ENCODE measurements at places on chromosomes 4 and X.

DNA sequence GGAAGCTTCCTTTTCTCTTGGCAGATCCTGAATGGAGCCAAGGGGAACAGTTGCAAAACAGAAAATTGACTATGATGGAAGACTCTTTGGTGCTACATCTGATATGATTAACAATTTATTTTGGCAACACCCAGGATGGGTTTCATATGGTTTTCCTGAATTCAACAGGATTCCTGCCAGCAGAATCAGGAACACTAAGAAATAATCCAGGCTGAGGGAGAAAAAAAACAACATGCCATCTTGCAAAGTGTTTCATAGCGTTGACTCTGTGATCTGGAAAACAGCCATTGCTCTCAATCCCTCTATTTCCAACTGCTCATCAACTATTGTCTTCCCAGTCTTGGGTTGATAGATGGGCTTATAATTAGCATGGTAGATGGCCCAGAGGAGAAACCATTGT, 303.8 kb upstream of the KLF3 start:
- no peak for DNase-seq

GRCh38 chr4:124037236-124037635, 640.6 kb downstream of the SPRY1 start:
- DNase-seq: no peak

GRCh38 chrX:43822014-43822413, 60.2 kb downstream of the MAOB start:
- no peak for DNase-seq

- DNase-seq: no peak
These were observed 13.9 kb downstream of the ACOT9 start for GRCh38 chrX:23729214-23729613.

DNA sequence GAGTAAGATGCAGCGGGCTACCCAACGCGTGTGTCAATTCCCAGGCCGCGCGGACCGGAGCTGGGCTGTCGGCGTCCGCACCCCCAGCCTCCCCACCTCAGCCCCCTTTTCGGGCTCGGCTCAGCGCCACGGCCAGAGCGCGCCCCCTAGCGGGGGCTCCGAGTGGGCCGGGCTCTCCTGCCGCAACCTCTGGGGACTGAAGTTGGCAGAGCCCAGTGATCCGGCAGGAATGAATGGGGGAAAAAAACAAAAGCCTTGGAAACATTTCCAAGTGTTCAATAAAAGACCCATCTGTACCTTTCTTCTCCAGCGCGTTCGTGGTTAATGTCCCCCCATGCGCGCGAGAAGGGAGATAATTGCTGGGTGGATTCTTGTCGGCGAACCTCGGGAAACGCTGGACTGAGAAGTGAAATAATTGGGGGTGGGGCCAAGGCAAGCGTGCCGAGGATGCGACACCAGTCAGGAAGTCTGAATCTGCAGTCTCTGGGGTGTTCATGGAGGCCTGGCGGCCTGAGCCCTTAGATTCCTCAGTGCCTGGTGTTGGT, 5.2 kb upstream of the ARX start:
- DNase-seq: peak; percentile 61

DNA sequence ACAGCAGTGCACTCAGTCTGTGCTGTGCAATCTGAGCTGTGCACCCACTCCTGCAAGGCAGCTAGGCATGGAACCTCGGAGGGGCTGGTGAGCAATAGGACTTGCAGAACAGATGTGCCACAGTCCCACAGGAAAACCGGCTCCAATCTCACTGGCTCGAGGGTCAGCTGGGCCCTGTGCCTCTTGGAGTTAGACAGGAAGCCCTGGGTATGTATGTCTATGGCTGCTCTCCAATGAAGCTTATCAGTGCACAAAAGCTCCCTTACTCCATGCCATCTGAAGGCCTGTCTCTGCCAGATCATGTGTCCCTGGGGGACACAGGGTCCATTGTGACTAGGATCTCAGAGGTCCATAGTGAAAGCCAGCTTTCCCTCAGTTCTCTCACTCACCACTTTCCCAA, 335.8 kb downstream of the SH3BGRL start:
- no peak for DNase-seq

DNA sequence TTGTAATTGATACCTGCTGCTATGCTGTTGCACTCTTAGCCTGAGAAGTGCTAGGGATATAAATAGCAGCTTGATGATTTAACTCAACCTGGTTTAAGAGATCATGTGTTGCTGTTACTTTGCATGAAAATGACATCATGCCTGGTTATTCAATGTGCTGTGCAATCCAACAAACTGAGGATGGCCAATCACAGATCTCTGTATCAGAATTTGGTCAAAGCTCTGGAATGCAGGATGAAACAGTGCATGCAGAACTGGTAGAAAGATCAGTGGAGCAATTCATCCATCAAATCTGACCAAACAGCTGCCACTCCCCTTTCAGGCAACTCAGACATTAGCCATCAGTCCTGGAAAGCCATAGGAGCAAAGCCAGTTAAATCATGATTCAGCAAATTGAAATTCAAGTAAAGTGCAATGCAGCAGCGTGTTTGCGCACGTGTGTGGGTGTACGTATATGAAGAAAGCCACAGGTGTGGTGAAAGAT, 160.3 kb upstream of the RASGEF1B start:
- no peak for DNase-seq

- no peak for DNase-seq
These were observed 520 bp upstream of the SRP72 start for GRCh38 chr4:56466910-56467283.

GRCh38 chrX:51747671-51748070, 4.4 kb downstream of the GSPT2 start:
- no peak for DNase-seq

DNA sequence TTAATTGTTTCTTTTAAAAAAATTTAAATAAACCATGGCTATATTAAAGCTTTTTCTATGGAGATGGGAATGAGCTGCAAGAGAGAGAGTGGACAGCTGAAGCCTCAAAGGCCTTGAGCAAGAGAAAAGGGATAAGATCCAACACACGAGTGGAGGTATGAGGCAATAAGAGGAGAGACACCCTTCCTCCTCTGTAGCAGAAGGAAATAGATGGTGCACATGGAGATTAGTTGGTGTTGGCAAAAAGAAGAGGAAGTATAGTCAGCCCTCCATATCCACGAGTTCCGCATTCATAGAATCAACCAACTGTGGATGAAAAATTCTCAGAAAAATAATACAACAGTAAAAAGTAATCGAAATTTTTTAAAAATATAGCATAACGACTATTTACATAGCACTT, 3.2 kb downstream of the CXorf38 start:
- no peak for DNase-seq

GRCh38 chr4:18733961-18734360, 712.4 kb upstream of the LCORL start:
- DNase-seq: no peak

GRCh38 chrX:133588827-133589226, 173.5 kb upstream of the GPC4 start:
- DNase-seq: no peak

- no peak for DNase-seq
These were observed 240.7 kb downstream of the C4orf33 start for GRCh38 chr4:129336457-129337227.

DNA sequence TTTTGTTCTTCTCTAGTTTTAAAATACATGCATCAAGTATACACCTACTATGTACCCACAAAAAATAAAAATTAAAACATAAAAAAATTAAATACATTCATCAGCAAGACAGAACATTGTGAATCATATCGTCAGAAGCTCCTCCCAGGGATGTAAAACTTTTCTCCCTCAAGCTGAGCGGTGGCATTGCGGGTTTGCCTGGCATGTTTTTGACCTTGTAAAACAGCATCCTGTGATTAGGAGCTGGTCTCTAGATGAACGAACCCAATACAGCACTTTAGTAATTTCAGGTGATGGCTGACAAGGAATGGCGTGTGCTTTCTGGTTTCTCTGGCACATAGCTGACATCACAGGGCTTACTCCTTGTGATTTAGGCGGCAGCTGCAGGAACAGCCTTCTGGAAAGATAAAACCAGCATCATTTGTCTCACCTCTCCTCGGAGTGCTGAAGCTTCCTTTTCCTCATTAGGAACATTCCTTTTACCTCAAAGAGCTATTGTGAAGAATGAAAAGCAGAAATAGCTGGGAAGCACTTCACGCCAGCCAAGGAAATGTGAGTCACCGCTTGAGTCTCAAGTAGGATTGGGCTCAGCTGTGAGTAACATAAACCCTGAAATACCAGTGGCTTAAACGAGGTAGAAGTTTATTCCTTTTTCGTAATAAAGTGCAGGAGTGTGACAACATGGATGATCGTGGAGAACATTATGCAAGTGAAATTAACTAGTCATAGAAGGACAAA, 44.3 kb downstream of the NYX start:
- no peak for DNase-seq

DNA sequence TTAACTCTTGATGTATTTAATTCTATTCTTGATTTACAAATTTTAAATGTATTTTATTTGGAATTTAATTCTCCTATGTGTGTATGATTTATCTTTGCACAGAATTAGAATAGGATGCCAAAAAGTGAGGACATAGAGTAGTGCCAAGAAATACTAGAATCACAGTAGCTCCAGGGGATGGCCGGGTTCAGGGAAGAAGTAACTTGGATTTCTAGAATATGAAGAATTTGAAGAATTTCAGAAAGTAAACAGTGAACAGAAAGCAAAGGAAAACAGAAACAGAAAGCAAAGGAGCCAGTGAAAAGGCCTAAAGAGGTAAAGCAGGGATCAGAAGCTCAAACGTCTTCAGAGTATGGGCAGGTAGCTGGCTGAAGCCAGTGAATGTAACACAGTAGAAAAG, 1187.6 kb downstream of the RPA4 start:
- DNase-seq: no peak

DNA sequence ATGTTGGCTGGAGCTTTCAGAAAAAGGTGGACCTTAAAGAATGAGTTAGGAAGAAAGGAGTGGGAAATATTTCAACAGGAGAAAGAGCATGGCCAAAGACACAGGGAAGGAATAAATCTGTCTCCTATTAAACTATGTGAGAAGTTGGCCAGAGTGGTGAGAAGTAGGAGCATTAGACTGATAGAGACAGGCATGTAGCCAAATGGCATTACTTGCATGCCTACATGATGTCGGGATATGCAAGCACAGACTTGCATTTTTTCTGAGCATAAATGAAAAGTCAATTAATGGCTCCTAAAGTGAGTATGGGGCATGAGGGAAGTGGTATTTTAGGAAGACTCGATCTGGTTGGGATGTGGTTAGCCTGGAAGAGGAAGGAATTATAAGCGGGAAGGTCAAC, 279.6 kb upstream of the PITX2 start:
- no peak for DNase-seq

DNA sequence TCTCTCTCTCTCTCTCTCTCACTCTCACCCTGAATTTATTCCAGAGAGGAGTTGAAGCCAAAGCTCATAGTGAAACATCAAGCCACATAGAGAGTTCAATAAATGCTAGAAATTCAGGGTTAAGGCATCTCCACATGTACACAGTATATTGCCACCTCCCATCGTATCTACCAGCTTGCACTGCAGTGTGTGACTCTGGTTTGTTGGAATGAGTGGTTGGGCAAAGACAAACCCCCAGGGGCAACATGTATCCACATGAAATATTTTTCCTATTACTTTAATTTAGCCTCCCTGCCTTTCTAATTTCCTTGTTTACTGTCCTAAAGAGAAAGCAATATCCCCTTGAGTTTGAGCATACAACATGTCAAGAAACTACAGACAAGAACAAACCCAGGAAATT, 247.3 kb downstream of the SPATA18 start:
- DNase-seq: no peak

GRCh38 chr4:168868802-168869201, 141.3 kb downstream of the CBR4 start:
- no peak for DNase-seq

DNA sequence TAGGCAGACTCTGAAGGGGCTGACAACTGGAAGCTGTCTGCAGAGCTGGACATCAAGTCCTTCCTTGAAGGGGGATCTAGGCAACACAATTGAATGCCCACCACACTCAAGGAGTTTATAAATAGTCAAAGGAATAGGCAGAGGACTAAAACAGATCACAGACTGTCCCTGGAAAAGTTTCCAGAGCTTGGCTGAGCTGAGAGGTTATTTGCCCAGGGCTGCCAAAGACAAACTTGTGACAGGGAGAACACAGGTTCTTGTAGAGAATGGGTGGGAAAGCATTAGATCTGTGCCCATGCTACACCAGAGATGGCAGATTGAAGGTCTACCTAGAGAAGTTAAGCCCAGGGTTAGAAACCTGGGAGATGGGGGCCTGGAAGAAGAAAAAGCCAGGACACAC, 344.6 kb downstream of the MID1IP1 start:
- no peak for DNase-seq

DNA sequence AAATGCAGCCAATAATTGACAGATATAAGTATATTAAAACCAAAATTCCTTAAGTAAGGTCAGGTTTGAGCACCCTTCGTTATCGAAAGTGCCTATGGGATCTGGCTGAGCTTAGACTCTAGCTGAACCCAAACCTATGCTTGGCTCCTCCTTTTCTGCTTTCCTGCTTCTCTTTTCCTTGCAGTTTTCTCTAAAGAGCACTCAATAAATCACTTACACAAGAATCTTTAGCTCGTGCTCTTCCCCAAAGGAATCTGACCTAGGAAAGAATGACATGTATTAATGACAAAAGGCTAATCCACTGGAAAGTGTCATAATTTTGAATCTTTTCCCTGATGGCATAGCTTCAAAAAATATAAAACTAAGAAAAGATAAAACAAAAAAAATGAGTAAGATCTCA, 282.7 kb downstream of the DKK2 start:
- no peak for DNase-seq

GRCh38 chrX:151806967-151807540, 72.5 kb downstream of the CNGA2 start:
- DNase-seq: no peak
